ENCODE measurements at places on chromosomes 12 and 14.

- no peak for DNase-seq
Measured at GRCh38 chr12:81726634-81727033, 32.5 kb downstream of the PPFIA2 start.

DNA sequence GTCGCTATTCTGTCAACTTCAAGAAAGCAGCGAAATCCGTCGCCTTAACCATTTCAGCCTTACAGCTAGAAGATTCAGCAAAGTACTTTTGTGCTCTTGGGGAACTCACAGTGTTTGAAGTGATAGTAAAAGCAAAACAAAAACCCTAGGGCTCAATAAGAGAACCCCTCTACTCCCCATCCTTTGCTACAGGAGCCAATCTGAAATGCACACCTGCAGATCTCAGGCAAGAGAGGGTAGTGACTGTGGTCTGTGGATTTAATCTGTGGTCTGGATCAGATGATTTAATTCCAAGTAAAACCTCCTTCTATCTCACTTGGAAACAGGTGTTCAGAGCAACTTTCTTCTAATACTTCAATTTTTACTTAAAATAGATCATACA lies 422.9 kb upstream of the OR4E1 start:
- no peak for DNase-seq

- DNase-seq = no peak
Measured at GRCh38 chr12:132451172-132451835, 38.6 kb upstream of the FBRSL1 start.

GRCh38 chr14:50676814-50677516 lies 8.9 kb upstream of the SAV1 start:
- DNase-seq = no peak

- DNase-seq = no peak
Measured at GRCh38 chr12:110649341-110649847, 35.5 kb downstream of the TCTN1 start.

- DNase-seq = no peak
Measured at GRCh38 chr12:79662046-79662811, 28.5 kb downstream of the PAWR start.

GRCh38 chr12:3225796-3226180 lies 148.6 kb downstream of the TSPAN9 start:
- DNase-seq = no peak

DNA sequence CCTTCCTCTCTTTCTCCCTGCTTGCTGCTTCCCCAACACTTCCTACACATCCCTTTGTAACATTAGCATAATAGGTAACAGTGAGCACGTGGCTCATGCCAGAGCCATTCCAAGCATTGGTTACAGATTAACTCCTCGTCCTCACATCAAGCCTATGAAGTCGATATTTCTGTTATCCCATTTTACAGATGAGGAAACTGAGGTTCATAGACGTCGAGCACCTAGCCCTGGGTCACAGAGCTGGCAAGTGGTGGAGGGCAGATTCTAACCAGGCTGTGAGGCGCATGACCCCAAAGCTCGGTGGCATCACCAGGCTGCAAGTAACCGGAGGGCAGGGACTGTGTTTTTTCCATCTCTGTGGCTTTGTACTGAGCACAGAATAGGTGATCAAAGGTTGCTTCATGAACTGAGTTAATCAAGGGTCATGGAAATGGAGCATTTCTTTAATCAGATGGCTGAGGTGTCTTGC lies 5.7 kb upstream of the SERPINA1 start:
- no peak for DNase-seq

DNA sequence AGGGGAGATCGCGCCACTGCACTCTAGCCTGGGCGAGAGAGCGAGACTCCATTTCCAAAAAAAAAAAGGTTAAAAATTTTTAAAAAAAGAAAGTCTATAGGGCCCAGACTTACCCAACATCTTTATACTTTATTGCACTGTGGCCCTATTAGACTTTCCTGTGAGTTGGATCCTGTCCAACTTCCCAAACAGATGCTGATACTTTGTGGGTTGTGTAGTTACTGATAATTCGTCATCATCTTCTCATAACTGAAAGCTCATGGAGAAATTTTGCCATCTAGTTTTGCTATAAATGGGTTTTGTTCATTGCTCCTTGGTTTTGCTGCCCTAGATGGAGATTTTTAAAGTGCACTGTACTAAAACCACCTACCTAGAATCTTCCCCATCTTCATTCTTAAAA lies 31.1 kb downstream of the APOBEC1 start:
- DNase-seq = no peak
